ENCODE measurements at places on chromosomes 4 and X.

GRCh38 chrX:112630187-112630586, 49.6 kb downstream of the LHFPL1 start:
- DNase-seq = no peak

DNA sequence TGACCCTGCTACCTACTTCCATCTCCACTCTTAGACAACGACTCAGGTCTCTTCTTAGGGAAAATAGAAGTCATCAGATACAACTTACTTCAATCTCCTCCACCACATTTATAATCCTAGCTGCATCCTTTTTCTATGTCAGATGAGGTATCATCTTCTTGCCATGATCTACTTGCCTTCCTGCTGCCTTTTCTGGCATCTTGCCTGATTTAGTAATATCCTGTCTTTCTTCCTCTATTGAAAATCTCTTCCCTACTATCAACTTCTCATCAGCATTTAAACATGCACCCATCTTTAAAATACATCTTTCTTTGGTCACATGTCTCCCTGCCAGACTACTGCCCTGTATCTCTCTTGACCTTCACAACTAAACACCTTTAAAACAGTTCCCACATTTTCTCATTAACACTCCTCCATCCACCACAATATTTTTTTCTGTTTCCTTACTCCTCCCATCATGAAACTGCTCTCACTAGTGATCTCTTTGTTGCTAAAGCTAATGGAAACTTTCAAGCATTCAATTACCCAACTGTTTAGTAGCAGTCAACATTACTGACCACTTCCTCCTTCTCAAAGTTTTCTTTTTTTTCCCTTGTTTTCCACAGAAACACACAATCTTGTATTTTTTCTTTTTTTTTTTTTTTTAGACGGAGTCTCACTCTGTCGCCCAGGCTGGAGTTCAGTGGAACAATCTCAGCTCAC, 100.8 kb upstream of the CXorf66 start:
- DNase-seq = no peak

DNA sequence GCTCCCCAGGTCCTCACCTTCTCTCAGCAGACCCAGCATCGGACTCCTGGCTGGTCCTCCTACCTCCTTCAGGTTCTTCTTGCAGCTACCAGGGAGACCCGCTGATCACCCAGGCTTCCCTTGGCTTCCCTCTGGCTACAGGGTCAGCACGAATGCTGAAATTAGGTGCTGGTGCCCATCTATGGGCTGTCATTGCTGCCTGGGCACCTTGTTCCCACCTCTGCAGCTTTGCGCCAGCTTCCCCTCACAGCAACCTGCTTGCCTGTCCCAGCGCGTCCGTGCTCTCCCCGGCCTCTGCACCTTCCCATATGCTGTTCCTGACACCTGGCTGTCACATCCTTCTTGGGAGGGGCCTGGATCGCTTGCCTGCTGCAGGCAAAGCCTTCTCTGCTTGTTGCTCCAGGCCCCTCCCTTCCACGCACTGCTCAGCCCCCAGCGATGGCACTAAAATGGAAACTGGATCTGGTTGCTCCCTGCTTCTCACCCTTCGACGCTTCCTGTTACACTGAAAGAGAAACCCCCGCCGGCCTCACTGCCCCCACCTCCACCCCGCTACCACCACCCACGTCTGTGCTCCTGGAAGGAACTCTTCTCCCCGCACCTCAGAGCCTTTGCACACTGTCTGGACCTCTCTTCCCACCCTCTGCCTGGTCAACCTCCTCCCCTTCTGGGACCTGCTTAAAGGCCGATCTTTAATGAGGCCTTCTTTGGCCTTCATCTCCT, 22.2 kb downstream of the C4orf50 start:
- no peak for DNase-seq

- DNase-seq = no peak
Measured at GRCh38 chr4:168451744-168452390, 28.4 kb downstream of the DDX60L start.

GRCh38 chr4:125244848-125245450, 69.8 kb upstream of the FAT4 start:
- DNase-seq = no peak

DNA sequence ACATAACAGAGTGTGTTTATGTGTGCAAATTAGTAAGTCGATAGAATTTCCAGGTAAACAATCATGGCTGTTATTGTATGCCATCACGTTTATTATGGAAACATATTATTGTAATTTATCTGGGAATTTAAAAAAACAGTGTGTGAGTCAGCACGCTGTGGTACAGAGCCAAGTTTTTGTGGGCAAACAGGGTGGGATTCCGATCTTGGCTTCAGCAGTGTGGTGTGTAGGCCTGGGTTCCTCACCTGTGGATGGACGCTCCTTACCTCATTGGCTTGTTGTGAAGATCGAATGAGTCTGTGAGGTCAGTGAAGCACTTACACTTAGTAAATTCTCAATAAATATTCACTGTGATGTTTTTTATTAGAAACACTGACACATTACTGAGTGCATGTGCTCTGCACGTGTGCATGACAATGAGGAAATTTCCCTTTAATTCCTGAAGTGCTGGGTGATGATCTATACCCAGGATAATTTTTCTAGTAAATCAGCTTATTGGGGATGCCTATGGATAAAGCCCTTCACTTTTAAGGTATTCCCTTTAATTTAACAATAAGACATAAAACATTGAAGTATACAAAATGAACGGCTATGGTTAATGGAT, 36.4 kb downstream of the SLIT2 start:
- no peak for DNase-seq

GRCh38 chr4:178632415-178632814, 1190.2 kb upstream of the AGA start:
- no peak for DNase-seq

DNA sequence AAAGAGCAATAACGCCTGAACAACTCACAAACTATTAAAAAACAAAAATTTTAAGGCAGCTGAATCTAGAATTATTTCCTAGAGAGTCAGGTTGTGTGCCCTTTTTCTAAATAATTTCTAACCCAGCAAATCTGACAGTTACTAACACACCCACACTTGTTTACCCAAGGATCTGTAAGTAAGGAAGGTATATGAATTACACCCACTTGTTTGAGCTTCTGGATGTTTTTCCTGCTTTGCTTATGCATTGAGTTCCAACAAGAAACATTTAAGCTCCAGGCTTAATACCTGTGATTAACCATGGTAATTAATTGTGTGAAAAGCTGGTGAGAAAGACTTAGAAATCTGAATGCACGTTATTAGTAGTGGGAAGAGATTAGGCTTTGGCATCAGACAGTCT, 1.5 kb downstream of the NIPAL1 start:
- no peak for DNase-seq

GRCh38 chr4:87213421-87214075, 6.9 kb downstream of the KLHL8 start:
- no peak for DNase-seq

DNA sequence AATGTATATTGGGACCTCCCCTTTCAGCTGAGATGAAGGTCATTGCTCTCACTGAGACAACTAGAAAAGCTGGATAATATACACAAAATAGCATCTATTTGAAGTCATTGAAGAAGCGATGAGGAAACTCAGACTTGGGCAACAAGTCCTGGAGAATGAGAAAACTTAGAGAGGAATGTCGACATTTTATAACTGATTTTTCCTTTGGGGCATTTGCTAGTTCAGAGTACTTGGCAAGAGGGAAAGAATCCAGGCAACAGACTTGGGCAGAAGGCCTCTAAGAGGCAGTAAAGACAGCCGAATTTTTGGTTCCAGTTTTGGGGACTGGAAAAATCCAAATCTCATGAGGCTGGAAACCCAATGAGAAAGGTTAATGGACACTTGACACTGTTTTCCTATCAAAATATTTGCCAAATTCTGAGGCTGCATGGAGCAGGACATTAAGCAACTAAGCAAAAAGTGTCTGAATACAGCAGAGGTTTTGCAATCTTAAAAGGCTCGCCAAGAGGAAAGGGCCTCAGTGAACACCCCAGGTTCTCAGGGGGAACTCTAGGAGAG, 21.0 kb upstream of the ANXA5 start:
- no peak for DNase-seq

DNA sequence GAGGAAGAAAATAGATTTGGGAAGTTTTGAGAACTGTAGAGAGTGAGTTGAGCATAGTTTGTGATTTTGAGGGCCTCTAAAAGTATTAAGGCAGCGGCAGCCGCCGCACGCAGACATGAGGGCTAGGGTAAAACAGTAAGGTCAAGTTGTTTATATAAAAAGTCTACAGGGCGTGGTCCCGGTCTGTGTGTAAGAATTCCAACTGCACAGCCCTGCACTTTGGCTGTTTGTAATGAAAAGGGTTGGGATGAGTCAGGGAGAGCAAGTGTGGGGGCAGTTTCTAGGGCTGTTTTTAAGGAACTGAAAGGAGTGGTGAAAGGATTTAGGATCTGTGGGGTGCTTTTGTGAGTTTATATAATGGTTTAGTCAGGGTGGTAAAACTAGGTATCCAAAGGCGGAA, 55.0 kb downstream of the BEX3 start:
- no peak for DNase-seq

DNA sequence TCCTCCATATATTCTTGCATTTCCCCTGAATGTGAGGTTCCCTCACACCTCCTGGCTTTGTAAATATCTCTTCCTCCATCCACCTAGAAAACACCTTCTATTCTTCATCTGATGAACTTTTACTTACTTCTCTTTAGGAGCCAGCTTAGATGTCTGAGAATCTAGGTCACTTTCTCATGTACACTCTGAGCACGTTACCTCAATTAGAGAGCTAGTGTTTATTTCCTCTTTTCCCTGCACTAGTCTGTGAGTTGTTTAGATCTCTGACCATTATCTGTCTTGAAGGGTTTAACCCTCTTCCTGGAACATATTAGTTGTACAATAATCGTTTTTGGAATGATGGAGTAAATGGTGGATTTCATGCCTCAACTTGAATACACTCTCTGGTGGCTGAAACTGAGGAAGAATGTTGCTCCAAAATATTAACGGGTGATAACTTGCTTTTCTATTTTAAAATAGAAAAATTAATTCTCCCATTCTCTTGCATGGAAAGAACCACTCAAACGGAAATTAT, 8.5 kb upstream of the NEIL3 start:
- DNase-seq = no peak

DNA sequence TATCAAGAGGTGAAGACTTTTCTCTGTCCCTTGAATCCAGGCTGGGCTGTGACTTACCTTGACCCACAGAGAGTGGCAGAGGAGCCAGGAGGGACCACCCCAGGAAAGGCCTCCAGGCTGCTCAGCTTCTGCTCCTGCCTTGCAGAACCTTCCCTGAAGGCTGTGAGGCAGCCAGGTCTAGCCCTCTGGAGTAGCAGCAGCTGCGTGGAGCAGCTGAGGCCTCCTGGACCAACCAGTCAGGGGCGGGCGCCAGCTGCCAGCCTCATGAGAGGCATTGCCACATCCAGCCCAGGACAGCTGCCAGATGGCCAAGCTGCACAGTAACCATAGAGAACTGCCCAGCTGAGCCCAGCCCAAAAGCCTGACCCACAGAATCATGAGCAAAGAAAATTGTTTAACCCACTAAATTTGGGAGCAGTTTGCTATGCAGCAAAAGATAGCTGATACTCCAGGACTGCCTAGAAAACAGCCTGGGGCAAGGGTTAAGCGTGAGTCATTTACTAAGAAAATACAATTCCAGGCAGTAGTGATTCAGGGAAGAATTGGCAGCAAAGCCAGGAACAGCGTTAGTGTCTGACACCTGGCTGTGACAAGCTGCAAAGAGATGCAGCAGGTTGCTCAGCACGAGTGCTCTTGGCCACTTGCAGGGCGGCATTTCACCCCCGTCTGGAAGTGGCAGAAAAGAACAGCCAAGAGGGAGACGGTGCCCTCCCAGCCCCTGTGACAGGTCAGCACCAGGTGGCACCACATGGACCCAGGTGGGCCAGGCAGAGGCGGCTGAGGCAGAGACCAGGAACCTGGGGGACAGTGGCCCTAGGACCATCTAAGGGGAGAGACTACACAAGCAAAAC, 14.7 kb upstream of the PDE6B start:
- no peak for DNase-seq

GRCh38 chrX:128335671-128336070, 283.5 kb upstream of the ACTRT1 start:
- no peak for DNase-seq

DNA sequence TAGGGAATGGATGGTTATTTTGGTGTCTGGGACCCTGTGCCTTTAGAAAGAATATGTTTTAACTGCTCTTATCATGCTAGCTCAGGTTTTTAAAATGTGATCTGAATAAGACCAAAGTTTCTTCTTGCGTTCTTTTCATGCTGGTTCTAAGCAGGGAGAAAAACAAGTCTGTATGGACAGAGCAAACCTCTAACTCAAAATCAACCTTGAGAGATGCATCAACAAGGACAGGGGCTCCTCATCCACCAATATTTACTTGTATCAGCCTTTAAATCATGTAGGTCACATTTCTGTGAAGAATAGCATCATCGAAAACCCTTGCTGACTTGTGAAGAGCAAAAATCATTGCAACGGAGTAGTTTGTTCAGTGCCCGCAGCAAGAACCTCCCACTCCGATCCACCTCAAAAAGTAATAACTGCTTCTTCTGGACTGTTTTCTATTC, 1.2 kb downstream of the ATP10D start:
- DNase-seq = no peak

GRCh38 chr4:101961144-101961543, 170.6 kb downstream of the BANK1 start:
- no peak for DNase-seq

DNA sequence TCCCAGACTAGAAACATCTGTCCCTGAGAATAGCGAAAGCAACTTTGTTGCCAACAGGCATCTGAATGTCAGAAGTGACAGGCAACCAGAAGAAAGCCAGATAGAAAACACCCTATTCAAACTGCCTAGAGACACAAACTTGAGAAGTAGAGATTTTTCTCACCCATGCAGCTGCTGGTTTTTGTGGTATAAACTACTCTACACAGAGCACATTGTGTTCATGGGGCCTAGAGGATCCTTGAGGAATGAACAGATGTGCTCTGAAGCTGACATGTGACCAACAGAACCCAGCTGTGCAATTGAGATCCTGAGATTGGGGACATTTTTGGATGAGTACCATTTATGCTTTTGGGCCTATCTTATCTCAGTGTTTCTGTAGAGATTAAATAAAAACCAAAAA, 63.6 kb upstream of the NRK start:
- DNase-seq = no peak

DNA sequence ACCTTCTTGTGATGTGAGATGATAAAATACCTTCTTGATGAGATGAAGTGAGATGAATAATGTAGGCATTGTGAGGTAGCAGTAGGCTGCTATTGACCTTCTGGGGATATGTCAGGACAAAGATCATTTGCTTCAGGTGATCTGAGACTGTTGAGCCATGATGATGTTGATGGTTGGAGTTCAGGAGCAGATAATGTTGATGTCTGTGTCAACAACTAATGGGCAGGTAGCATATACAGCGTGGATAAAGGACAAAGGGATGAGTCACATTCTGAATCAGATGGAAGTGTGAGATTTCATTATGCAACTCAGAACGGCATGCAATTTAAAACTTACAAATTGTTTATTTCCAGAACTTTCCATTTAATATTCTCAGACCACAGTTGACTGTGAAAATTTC, 57.3 kb downstream of the RAP1GDS1 start:
- DNase-seq = no peak

- no peak for DNase-seq
Measured at GRCh38 chr4:53465281-53465680, 87.8 kb downstream of the FIP1L1 start.

- no peak for DNase-seq
Measured at GRCh38 chr4:113646442-113646822, 115.1 kb downstream of the CAMK2D start.

Measured in activated CD8-positive, alpha-beta memory T cell treated with anti-CD3 and anti-CD28 coated beads for 1 hour (primary cell).